ENCODE measurements at places on chromosomes 13 and 19.

GRCh38 chr19:40598121-40598917 lies 2.9 kb upstream of the LTBP4 start:
- DNase-seq: no peak

DNA sequence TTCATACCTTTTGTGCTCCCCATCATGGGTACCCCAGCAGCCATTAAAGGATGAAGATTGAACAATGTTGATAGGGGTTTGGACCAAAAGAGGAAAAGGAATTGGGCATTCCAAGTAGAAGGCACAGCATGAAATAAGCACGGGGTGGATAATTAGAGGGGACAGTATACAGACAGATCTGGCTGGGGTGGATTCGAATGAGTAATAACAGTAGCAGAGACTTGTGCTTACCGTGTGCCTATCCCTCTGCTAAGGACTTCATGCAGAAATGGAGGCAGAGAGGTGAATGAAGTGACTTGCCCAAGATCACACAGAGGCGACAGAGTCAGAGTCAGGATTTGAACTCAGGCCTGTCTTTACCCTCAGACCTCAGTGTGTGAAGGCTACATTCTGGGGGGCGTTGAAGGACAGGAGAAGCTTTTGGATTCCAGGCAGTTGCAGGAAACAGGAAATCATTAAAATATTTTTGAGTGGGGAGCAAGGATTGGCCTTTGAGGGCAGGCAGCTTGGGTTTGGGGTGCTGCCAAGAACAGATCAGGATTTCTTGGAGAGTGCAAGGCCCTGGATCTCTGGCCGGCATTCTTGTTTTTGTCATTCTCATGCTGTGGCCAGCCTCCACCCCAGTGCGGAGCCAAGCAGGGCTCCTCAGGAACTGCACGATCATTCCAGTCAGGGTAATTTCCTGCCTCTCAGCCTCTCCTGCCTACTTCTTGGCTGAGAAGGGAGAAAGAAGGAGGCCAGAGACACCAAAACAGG lies 18.7 kb downstream of the PAF1 start:
- no peak for DNase-seq

GRCh38 chr19:32830231-32831014 lies 39.1 kb downstream of the SLC7A9 start:
- no peak for DNase-seq

DNA sequence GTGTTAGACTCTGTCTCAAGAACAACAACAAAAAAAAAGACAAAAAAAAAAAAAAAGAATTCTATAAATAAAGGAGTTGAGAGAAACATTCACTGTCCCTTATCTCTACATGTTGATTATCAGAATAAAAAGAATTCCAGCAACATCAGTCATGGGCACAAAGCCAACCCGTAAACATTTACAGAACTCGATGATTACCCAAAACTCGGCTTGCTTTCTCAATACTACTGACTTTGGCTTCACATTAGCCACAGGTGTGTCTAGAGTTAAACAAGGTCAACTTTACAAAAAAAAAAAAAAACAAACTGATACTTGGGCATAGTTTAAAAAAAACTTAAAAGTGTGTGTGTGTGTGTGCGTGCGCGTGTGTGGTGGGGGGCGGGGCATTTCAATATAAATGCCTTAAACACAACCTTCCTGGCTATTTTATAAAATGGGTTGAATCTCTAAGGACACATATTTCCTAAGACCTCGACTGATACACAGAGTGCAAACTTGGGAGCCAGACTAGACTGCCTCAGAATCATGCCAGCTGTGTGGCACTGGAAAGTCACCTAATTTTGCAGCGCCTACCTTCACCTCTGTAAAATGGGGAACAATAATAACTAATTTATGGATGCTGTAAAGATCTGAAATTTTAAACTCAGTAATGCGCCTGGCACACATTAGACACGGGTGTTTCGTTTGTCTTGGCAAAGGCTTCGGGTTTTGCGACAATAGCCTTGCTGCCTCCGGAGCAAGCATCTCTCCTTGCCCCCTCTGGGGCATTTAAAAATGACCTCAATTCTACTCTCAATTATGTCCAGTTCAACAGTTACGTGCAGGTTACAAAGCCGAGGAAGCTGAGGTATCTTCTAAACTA lies 922 bp downstream of the EBPL start:
- no peak for DNase-seq

- no peak for DNase-seq
Measured at GRCh38 chr19:30540761-30541160, 168.6 kb downstream of the ZNF536 start.

- no peak for DNase-seq
Measured at GRCh38 chr19:52343548-52343947, 7.5 kb downstream of the ZNF610 start.

- DNase-seq: no peak
Measured at GRCh38 chr13:108104736-108105135, 110.6 kb downstream of the LIG4 start.

DNA sequence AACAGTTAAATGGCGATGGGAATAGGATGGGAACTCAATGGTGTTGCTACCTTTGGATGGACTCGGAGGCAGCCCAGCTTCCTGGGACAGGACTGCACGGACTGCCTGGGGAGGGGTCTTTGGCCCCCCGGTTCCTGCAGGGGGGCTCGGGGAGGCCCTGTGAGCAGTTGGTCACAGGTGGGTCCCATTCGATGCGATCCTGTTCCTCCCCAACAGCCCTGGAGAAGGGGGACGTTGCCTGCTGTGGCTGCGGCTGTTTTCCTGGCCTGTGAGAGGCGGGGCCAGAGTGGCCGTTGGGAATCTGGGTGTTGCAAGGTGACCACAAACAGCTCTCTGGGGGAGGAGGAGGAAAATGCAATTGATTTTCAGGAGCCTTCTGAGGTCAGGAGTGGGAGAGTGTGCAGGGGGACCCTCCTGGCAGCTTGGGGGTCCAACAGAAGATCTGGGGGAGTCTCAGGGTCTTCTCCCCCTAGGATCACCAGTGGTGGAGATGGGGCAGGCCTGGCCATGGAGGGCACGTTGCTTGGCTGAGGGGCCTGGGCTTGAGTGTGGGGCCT lies 1.9 kb upstream of the PLPPR3 start:
- peak; percentile 72 for DNase-seq

DNA sequence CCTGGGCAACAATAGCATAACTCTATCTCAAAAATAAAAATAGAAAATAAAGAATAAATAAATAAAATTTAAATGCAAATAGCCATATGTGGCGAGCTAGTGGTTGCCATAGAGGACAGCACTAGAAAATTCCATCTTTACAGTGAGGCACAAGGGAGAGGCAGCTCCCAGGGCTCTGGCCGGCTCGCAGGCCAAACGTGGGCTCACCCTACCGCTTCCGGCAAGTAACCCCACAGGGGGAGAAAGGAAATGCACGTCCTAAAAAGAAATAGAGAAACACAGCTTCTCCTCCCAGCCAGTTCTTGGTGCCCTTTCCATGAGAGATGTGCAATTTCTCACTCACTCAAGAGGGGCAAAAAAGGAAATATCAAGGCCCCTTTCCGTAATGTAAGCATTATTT lies 12.4 kb upstream of the GRWD1 start:
- DNase-seq: no peak

DNA sequence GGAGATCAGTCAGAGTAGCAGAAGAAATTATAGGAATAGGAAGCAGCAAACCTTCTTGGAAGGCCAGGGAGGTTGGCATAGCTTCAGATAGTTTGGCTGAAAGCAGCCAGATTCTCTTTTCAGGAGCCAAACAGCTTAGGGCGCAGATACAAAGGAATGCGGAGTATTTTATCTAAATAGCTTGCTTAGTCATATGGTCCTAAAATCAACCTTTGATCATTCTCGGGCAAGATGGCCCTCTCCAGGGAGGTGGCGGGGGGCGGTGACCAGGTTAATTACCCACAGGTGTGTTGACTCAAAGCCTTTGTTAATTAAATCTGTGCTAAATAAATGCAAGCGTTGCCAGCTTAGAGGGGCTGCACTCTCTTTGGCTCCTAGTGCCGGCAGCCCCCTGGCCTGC lies 12.5 kb upstream of the NCR1 start:
- no peak for DNase-seq

- DNase-seq: no peak
Measured at GRCh38 chr13:36820222-36820621, 1.2 kb downstream of the RFXAP start.

DNA sequence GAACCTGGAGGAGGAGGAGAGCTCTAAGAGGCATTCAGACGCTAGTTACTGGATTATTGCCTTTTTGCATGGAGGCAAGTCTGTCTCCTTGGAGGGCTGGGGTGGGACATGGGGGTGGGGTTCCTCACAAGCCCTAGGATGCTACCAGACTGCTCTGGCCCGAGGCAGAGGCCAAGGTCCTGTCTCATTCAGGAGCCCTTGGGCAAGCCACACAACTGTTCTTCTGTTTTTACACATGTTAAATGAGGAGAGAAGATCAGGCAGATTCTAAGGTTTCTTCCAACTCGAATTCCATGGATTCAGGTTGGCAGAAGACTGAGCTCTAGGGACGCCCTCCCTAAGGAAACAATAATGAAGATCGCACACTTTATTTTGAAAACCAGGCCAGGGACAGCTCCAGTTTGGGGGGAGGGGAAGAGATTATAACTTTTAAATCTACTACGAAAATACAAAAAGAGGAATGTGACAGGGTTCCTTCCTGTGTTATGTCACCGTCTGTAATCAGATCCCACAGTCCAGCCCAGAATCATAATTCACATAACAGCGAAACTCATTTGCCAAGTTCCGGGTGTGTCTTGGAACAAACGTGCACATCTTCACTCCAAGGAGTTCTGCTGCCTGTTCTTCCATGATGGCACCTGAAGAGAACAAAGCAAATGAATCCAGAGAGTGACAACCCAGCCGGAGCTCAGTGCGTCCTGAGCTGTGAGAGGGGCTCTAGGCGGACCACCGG lies 25.2 kb downstream of the IL17D start:
- DNase-seq: no peak

- no peak for DNase-seq
Measured at GRCh38 chr13:33577007-33577406, 240.9 kb upstream of the RFC3 start.

DNA sequence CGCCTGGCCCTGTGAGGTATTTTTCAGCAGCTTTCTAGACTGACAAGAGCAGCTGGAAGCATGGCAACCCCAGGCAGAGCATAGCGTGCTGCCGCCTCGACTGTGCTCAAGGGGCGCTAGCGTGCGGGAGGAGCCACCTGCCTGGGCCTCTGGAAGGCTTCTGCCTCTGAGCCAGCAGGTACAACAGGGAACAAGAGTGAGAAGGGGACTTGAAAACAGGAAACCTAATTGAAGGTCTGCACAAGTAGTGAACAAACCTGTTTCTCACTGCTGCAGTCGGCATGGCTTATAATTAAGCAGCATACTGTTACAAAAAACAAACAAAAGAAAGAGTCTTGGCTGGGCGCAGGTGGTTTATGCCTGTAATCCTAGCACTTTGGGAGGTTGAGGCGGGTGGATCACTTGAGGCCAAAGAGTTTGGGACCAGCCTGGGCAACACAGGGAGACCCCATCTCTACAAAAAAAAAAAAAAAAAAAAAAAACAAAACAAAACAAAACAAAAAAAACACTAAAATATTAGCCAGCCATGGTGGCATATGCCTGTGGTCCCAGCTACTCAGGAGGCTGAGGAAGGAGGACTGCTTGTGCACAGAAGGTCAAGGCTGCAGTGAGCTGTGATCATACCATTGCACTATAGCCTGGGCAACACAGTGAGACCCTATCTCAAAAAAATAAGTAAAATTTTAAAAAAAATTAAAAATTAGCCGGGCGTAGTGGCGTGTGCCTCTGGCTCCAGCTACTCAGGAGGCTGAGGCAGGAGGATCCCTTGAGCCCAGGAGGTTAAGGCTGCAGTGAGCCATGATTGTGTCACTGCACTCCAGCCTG lies 12.6 kb upstream of the GARRE1 start:
- DNase-seq: no peak

- no peak for DNase-seq
Measured at GRCh38 chr13:62302341-62302740, 886.7 kb upstream of the PCDH20 start.

DNA sequence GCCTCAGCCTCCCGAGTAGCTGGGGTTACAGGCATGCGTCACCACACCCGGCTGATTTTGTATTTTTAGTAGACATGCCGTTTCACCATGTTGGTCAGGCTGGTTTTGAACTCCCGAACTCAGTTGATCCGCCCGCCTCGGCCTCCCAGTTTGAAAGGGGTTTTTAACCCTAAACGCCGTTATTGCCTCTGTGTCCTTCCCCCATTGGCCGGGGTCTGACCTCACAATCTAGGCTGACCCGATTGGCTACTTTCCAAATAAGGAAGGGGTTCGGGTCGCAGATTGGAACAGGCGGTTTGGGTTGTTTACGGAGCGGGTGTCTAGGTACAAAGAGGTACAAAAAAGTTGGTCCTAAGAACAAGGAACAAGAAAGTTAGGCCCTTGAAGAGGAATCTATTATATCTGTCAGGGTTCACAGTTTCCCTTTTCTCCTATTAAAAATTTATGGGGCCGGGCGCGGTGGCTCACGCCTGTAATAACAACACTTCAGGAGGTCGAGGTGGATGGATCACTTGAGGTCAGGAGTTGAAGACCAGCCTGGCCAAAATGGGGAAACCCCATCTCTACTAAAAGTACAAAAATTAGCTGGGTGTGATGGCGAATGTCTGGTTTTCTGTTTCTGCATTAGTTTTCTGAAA lies 1.0 kb downstream of the ZNF253 start:
- no peak for DNase-seq

DNA sequence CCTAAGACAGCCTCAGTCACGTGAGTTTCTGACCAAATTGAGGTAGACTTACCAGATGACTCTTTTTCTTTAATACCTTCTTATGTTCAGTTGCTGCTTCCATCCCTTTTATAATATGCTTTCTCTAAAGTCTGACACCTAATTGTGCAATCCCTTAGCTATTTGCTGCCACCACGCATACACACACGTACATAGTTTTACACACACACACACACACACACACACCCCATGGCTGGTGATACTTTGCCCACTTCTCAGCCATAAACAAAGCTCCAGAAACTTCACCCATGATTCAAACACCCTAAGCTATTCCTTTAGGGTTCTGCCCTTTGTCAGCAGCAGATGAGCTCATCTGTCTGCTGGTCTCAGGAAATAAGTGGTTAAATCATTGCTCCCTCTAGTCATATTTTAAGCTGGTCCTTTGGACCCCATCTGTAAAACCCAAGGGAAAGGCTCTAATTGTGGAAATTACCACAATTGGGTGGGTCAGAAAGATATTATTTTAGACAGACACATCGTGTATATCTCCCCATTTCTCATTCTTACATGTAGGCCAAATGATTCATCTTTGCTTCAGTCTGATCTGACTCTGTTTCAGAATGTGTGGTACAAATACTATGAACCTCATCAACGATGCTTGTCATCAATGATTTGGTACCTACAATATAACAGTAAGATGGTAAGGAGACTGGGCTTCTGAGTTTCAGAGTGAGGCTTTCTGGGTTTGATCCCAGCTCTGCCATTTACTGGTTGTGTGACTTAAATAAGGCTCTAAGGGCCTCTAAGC lies 69.2 kb downstream of the NALCN start:
- DNase-seq: no peak

DNA sequence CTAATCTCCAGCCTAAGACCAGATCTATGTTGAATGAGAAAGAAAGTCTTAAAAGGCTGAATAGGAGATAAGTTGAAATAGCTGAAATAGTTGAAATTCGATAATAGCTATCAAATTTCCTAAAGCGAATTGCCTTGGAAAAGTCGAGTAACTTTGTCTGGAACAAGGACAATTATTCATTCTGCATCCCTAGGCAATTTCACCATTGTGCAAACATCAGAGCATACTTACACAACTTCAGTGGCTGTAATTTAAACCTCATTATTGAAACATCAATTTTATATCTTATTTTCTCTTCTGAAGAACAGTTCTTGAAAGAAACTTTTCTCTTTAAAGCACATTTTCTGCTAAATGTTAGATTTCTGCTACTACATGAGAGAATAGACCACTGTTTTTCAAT lies 13.6 kb downstream of the TNFSF13B start:
- DNase-seq: no peak

- DNase-seq: no peak
Measured at GRCh38 chr13:20495087-20496023, 30.3 kb downstream of the CRYL1 start.

Measured in chondrocyte (in vitro differentiated cells).